Stimulated activated naive CD8-positive, alpha-beta T cell treated with anti-CD3 and anti-CD28 coated beads, Interleukin-15, Interleukin-2, amounts not matched to agents 100 U/mL and 50 U/mL, for 24 hours (primary cell): ENCODE measurements at places on chromosomes 5 and 9.

- no peak for DNase-seq
These were observed 744 bp upstream of the PPP2CA start for GRCh38 chr5:134226441-134227192.

GRCh38 chr5:170626507-170627150, 122.8 kb downstream of the KCNIP1 start:
- no peak for DNase-seq

- DNase-seq, result no peak
These were observed 59.1 kb upstream of the GOLPH3 start for GRCh38 chr5:32233220-32233695.

GRCh38 chr5:135119481-135119880, 85.5 kb upstream of the PITX1 start:
- DNase-seq, result no peak

DNA sequence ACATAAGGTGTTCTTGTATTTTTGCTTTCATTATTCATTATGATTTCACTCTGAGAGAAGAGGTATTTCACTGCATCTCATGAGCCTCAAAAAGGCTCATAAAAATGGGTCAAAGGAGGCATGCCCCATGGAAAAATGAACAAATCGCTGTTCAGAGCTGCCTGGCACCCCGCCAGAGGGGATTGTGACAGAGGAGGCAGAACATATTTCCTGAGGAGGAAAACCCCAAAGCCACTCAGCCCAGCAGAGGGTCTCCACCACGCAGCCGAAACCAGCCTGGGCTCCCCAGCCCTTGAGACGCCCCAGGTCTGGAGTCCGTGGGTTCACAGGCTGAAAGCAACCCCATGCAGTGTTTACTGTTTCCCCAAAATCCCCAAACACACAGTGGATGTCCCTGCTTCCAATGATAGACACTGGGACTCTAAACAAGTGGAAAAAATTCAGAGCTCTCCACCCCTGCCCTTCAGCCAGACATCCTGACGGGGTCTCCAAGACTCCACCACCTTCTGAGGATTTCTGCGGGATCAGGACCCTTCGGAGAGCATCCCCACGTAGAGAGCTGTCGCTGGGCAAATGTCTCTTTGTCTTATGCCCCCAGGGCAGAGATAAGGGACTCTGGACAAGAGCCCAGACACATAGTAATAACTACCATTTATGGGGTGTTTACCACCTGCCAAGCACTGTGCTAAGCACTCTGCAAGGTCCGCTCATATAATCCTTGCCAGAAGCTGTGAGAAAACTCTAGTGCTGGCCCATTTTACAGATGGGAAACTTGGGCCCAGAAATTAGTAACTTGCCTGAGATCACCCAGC, 122.3 kb downstream of the PAX5 start:
- no peak for DNase-seq

- DNase-seq, result no peak
These were observed 9.7 kb upstream of the SLC1A3 start for GRCh38 chr5:36596756-36597155.

GRCh38 chr5:157862183-157862851, 3.4 kb upstream of the CLINT1 start:
- DNase-seq, result no peak

GRCh38 chr9:94783928-94784327, 57.4 kb downstream of the AOPEP start:
- DNase-seq, result no peak

DNA sequence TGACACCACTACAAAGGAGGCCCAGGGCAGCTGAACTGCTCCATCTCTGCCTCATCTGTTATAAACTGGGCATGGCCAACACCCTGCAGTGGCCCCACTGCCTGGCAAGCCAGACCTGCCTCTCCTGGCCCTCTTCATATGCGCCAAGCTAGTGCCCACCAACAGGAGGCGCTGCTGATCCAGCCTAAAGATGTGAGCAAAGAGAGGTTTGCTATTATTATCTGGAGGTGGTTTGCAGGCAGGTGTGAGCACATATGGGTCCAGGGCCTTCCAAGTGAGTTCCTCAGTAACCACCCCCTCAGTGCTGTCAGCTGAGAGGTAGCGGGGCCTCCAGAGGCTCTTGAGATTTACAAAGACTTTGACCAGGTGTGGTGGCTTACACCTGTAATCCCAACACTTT, 232.2 kb downstream of the SYK start:
- DNase-seq, result peak; percentile 79

DNA sequence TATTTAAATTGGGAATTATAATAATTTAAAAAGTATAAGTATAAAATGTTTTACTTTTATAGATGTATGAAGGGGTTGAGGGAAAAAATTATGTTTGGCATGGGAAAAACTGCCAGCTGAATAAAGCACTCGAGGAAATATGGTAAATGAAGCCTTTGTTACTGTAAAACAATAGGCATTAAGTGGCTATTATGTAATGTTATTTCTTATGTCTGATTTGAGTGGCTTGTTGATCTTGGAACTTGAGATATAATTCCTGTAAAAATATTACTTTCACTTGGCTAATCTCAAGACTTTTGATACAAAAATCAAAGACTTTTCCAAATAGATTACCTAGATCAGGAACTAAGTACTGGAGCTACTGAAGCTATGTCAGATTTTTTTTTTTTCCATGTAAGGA, 182.9 kb downstream of the CD180 start:
- DNase-seq, result no peak

DNA sequence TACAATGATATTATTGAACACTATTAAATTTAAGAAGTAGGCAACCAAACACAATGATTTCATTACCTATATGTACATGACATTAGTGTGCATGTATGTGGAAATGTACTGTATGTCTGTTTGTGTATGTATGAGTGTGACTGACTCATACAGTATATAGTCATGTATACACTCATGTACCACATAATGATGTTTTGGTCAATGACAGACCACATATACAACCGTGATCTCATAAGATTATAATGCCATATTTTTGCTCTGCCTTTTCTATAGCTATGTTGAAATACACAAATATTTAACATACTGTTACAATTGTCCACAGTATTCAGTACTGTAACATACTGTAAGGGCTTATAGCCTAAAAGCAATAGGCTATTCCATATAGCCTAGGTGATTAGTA, 19.7 kb downstream of the SVEP1 start:
- no peak for DNase-seq

DNA sequence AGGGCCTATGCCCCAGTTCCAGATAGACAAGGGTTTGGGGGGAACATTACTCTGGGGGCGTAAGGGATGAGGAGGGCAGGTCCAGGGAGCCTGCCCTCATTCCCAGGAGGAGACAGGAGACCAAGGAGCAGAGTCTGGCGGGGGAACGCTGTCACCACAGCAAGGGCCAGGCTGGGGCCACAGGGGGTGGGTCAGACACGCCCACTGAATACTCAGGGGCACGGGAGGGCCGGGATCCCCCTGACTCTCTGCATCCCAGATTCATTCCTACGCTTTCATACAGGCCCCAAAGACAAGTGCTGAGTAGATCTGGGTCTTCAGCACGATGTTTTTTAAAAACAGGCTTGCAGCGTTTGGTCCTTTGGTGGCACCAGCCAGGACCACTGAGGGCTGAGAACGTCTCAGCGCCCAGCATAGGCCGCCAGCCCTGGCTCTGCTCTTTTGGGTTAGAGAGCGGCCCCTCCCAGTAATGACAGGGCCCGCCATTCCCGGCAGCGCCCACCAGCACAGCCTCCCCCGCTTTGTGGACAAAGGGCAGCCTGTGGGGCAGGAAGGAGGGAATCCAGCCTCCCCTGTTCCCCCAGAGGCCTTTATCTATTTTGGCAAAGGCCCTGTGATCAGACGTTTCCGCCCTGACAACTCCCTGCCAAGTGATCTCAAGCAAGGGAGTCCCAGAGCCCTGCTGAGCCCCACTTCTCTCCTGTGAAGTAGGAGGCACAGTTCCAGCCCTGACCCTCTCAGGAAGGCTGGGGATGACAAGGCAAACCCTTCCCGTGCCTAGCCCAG, 24.9 kb downstream of the NEK6 start:
- DNase-seq, result no peak

DNA sequence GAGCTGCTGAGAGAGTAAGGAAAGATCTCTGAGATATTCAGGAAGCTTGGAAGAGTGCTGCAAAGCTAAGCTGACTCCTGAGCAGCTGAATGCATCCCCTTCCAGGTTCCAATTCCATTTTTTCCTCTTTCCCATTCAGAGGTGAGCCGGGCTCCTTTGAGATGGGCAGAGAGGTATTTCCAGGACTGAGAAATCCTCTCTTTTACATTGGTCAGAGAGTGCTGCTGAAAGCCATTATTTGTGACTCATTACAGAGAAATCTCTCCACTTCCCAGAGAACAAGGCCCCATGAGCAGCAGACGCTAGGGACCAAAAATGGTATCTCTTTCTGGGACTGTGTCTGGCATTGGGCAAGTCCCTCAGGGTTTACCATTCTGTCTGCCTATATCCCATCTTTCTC, 3.7 kb downstream of the MCTP1 start:
- DNase-seq, result no peak

- DNase-seq, result no peak
These were observed 19.1 kb upstream of the KIF12 start for GRCh38 chr9:114117996-114118830.

GRCh38 chr5:136082390-136083193, 50.1 kb upstream of the SMAD5 start:
- peak; percentile 76 for DNase-seq

DNA sequence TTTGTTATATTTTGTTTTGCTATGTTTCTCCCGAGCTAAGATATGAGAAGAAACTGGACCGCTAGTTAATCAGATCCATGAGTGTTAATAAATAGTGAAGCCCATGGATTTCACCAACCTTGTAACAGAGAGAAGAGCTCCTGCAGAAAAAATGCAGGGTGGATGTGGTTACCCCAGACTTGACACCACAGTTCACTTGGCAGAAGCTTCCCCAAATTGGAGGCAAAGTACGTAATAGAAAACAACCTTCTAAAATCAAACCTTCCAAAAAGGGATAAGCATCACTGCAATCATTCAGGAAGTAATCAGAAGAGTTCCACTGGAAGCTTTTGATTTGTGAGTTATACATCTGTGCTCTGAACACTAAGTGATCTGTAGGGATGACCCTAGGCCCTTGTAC, 267.5 kb downstream of the ACTL7B start:
- DNase-seq, result no peak

GRCh38 chr9:113677057-113677456, 199.1 kb upstream of the ZNF618 start:
- DNase-seq, result no peak

GRCh38 chr9:69771775-69772418, 12.1 kb upstream of the PTAR1 start:
- no peak for DNase-seq

- DNase-seq, result no peak
These were observed 137.6 kb downstream of the NPR3 start for GRCh38 chr5:32848681-32849080.

- no peak for DNase-seq
These were observed 19.4 kb upstream of the RECK start for GRCh38 chr9:36017278-36017677.

DNA sequence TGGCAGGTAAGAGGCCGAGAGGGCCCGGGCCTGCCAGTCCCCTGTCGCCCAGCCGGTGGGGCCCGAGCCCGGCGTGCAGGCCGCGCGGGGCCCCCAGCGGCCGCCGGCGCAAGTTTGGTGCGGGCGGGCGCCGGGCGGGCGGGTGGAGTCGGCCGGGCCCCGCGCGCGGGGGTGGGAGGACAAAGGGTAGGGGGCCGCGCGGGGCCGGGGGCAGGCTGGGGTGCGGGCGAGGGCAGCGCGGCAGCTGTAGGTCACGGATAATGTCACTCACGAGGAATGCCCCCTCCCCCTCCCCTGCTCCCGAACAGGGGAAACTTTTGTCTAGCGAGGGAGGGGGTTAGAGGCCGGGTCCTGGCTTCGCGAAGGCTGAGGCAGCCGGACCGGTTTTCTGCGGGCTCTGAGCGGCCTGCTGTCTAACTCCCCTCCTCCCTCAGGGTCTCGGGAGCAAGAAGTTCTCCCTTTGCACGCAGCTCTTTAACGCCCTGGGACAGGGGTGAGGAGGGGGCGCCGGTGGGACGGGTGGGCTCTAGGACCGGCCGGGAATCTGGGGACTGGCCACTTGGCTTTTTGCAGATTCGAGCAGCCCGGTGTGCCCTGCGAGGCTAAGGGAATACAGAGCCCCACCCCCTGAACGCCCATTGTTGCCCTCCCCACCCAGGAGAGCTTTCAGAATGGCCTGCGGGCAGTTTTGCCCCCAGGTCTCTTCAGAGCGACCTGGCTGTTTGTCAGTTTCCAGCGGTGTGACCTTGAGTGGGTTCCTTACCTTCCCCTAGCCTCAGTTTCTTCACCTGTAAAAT, 21.3 kb upstream of the NDST1 start:
- DNase-seq, result peak; percentile 62

DNA sequence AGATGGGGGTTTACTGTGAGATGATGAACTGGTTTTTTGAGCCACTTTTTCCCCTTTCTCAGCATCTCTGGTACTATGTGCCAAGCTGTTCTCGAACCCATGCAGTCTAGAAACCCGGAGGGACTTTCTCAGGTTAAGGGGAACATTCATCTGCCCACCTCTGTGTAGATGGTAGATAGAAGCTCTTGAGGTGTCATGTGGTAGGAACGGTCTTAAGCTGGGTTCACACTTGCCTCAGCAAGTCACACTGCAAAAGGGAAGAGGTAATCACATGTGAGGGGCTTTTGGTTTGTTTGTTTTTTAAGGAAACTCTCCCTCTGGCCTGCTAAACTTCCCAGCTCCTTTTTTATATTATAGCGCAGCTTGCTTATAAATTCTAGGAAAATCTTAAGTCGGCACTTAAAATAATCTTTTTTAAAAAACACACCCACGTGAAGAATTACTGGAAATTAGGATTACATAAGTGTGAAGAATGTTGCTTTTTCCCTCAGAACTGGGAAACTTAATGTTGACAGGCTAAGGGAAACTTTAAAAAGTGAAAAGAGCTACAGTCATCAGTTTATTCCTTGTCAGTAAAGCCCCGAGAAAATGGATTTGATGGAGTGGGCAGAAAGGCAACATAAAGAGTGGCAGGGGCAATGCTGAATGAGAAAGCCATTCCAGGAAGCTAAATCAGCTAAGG, 430.3 kb downstream of the ARHGEF28 start:
- no peak for DNase-seq

DNA sequence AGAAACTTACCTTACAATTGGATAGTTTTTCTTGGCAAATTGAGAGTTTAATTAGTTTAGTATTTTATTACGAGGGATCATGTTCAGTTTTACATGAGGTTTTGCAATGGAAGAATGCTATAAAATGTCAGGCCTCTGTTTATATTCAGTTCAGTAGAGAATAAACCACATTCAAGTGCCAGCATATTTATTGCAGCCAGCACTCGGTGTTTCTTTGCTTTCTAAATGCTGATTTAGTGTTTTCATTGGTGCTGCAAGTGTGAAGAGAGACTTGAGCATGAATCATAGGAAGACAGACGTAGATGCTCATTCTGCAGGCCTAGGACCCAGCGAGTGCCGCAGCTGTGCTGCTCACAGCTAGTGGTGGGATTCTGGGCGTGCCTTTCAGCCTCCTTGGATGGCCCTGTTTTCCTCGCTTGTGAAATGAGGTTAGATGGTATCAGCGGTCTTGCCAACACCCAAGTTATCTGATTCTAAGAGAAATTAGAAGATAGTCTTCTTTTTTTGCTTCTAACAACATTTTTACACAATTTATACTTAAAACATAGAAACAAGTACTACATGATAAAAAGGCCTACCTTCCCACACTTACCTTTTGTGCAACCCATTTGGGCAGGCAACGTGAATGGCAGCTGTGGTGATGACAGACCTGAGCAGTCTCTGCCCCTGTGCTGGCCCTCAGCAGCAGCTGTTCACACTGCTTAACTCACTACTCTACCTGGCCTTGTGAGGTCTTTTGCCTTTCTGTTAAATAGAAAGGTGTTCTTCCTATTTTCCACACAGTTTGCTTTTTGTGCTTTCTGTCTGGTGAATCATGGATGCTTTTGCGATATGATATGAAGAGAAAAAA, 26.8 kb upstream of the TNFAIP8 start:
- peak; percentile 69 for DNase-seq

GRCh38 chr5:180703912-180704311, 35.9 kb downstream of the OR2Y1 start:
- DNase-seq, result no peak
